ENCODE measurements at places on chromosomes 1 and 21.
A peak's percentile ranks its signal among the peaks of the same experiment; 100 is the strongest.

DNA sequence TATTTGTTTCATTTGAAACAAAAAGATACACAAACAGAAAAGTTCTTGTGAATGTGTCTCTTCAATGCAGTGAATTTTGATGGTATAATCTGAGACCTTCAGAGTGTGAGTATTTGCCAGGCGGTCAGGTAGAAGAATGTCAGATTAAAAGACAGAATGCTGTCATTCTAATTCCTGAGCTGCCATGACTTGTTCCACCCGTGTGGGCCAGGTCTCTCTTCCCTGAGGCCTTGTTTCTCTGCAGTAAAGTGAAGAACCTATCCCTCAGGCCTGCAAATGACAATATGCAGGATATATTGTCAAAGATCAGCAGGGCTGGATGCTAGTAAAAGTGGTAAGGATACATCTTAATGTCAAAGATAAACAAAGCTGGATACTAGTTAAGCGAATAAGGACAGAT is 111.4 kb downstream of the ZP4 start:
- no peaks in the 10 kb centered on the region for H3K4me1 ChIP-seq
- H3K27me3 ChIP-seq: no peaks in the 10 kb centered on the region
- no peak overlapping the region for H3K27ac ChIP-seq

DNA sequence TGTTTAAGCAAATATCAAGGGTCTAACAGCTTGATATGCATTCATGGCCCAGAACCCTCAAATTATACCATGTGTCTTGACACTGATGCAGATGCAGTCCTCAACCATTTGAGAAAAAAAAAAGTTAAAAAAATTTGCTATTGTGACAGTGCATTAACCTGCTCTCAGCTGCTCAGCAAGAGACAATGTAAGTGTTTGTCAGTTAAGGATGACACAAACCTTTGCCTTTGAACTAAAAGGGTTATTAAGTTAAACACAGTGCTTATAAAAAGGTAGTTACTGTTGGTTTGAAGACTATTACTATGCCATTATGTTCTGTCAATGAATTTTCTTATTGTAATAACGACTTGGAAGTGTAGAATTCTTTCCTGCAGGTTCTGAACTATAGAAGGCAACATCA is 655.6 kb upstream of the NEGR1 start:
- DNase-seq: no peak
- no peak overlapping the region for H3K27ac ChIP-seq
- no peaks in the 10 kb centered on the region for H3K27me3 ChIP-seq
- H3K4me1 ChIP-seq: no peaks in the 10 kb centered on the region
- H3K36me3 ChIP-seq: no peaks in the 10 kb centered on the region

GRCh38 chr1:109739738-109740614 is 862 bp downstream of the GSTM3 start:
- peak; percentile 63 for DNase-seq
- no peaks in the 10 kb centered on the region for H3K27me3 ChIP-seq
- peaks cover 6% of the 10 kb centered on the region for H3K4me1 ChIP-seq
- peaks cover 1% of the 10 kb centered on the region for H3K36me3 ChIP-seq

GRCh38 chr1:83697961-83698360 is 301.0 kb downstream of the TTLL7 start:
- no peak for DNase-seq
- peaks cover 8% of the 10 kb centered on the region for H3K4me1 ChIP-seq
- H3K4me3 ChIP-seq: no peak overlapping the region

DNA sequence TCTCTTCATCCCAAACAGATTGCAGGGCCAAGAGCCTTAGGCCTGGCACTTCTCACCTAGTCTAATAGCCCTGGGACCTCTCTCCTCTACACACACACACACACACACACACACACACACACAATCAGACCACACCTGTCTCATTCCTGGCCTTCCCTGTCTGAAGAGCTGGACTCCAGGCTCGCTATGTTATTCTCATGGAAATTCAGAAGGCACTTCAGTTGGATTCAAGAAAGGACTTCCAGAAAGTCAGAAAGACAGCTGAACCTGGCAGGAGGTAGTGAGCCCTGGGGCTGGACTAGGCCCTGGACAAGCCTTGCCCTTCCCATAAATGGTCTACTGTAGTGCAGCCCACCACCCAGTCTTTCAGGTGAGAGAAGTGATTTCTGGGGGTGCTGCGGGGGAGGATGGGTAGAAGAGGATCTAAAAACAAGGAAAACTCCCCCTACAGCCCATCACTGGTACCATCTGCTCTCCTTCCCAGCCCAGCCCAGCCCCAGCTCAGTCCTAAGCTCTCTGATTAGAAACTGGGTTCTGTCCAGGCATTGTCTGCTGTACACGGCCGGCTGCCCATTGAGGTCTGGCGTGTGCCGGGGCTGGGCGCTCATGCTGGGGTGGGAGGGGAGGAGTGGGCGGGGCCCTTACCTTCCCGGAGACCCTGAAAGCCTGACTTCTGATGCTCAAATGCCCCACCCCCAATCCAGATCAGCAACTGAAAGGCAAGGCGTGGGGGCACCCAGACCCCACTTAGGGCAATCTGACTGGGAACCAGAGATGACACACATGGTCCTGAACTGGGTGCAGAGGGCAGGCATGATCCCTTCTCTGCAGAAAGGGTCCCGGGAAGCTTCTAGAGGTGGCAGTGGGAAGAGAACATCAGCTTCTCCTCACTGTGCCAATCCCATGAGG is 2.5 kb downstream of the KIF21B start:
- no peak overlapping the region for H3K4me3 ChIP-seq
- H3K27me3 ChIP-seq: no peaks in the 10 kb centered on the region
- no peaks in the 10 kb centered on the region for H3K36me3 ChIP-seq
- peak; percentile 73 for DNase-seq

DNA sequence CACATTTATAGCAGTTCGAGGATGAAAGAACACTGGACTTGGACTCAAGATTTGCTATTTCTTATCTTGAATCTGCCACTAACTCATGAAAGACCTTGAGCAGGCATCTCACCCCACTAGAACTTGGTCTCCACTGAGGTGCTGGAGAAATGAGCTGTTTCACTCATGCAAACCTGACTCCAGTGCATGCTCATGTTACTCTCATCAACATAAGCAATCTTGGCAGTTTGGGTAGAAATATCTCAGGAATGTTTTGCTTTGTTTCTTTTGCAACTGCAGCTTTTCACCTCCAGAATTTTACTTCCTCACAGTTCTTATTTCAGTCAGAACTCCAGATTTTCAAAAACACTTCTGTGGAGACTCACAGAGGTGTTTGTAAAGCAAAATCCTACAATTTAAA is 46.2 kb upstream of the DAB1 start:
- H3K4me3 ChIP-seq: no peak overlapping the region
- peaks cover 5% of the 10 kb centered on the region for H3K4me1 ChIP-seq
- no peaks in the 10 kb centered on the region for H3K36me3 ChIP-seq
- peak overlapping the region; percentile 62 for H3K27ac ChIP-seq
- DNase-seq: peak; percentile 73

DNA sequence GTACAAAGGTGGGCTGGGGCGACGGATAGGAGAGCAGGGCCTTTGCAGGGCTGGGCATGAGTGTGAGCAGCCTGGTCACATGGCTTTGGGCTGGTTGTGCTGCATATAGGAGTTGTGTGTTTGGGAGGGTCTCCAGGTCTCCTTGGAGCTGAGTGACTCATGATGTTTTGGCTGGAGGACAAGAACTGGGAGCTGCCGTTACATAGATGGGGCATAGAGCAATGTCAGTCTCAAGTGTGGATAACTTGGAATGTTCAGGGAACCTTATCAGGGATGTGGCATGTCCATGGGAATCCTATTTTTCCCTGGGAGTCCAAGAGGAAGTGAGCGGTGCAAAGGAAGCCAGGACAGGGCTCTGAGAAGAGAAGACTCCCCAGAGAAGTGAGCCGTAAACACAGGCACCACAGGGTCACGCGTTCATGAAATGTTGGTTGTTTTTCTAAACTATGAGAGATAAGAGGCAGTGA is 136.4 kb upstream of the KCNE2 start:
- no peaks in the 10 kb centered on the region for H3K27me3 ChIP-seq
- no peak overlapping the region for H3K27ac ChIP-seq
- H3K4me1 ChIP-seq: no peaks in the 10 kb centered on the region
- DNase-seq: no peak

- no peaks in the 10 kb centered on the region for H3K36me3 ChIP-seq
- H3K27ac ChIP-seq: no peak overlapping the region
- no peak overlapping the region for H3K4me3 ChIP-seq
These were observed 182.9 kb upstream of the ATP1B1 start for GRCh38 chr1:168923521-168924136.

DNA sequence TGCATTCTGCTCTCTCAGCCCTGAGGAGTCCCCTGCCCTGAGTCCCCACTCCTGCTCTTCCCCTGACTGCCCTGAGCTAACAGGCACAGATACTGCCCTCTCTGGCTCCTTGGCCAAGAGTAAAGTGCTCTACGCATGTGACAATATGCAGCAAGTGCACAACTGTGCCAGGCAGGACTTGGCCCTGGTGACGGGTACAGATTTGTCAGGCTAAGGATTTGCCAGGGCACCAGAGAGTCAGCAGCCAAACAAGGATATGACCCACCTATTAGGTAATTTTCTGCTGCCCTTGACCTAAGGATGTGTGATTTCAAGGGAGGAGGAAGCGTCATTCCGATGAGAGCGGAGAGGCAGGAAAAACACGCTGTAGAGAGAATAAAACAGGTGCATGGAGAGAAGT is 339.0 kb downstream of the PTPRU start:
- H3K4me1 ChIP-seq: no peaks in the 10 kb centered on the region
- H3K4me3 ChIP-seq: no peak overlapping the region
- DNase-seq: no peak
- no peaks in the 10 kb centered on the region for H3K36me3 ChIP-seq
- no peaks in the 10 kb centered on the region for H3K27me3 ChIP-seq

- peak within 1 kb of the TSS; percentile 80 for H3K4me3 ChIP-seq
- peaks cover 2% of the 10 kb centered on the region for H3K4me1 ChIP-seq
- H3K27me3 ChIP-seq: no peaks in the 10 kb centered on the region
- H3K36me3 ChIP-seq: no peaks in the 10 kb centered on the region
These were observed at the start of gene SNX7 for GRCh38 chr1:98661544-98662355. TSS of gene SNX7 (plus strand) at chr1:98661721. CDS start at chr1:98661732, 11 bp downstream.

DNA sequence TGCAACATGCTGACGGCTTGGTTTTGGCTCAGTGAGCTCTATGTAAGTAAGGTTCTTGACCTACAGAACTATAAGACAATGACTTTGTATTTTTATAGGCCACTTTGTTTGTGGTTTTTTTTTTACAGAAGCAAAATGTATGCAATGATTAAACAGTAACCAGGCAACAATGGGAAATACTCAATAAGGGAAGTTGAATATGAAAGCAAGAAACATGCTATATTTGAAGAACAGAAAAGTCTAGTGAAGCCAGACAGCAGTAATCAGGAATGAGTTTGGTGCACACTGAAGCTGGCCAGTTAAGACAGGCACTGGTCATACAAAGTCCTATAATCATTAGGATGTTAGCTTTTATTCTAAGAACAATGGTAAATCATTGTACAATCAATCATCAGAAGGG is 1926.8 kb downstream of the NCAM2 start:
- no peak for DNase-seq
- no peak overlapping the region for H3K4me3 ChIP-seq
- H3K27ac ChIP-seq: no peak overlapping the region
- no peaks in the 10 kb centered on the region for H3K4me1 ChIP-seq

DNA sequence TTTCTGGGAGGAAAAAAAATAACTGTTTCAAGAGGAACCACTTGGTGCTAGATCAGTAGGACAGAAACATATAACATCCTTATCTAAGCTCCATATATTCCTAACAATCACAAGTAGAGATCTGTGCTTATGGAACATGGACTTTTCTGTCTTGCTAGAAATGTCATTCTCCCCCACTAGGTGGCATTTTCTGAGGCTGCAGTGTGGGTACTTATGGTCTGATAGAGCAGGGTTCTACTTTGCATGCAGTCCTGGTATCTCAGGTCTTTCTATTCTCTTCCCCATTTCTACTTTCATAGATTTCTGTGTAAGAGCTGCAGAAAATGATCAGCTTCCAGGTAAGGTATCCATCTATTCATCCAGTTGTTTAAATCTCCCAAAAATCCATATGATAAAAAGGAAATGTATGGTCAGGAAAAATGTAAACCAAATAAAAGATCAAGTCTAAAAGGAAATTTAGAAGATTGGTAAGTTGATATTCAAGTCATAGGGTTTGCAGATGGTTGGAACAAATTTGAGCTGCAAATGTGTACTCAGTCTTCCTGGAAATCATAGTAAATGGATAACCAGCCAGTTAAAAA is 1.5 kb downstream of the ZNF684 start:
- H3K27ac ChIP-seq: no peak overlapping the region
- DNase-seq: peak; percentile 73
- H3K27me3 ChIP-seq: no peaks in the 10 kb centered on the region
- H3K36me3 ChIP-seq: no peaks in the 10 kb centered on the region
- H3K4me3 ChIP-seq: no peak overlapping the region

DNA sequence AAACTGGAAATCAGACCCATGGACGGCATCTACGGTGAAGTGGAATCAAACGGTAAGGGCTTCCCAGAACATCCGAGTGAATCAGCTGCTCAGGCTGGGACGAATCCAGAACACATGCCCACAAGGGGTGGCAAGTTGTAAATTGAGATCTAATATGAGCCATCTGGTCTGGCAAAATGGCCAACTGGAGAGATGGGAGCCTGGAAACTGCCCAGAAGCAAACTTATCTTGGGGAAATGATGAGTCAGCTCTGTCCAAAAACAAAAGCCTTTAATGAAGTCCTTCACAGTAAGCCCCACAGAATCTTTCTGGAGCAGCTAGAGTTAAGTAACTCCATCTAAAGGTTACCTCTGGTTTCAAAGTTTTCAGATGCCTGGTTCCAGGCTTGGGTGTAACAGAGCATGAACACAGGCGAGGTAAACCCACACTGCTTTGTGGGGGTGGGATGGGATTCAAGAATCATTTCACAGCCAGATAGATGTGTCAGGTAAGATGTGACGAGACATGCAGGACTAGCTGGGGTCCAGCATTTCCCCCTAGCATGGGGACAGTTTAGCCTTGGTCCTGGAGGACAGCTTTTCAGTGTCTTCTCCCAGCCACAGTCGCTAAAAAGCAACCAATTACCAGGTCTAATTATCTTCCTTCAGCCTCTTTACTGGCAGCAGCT is 10.5 kb upstream of the SRP9 start:
- no peaks in the 10 kb centered on the region for H3K36me3 ChIP-seq
- peaks cover 22% of the 10 kb centered on the region for H3K4me1 ChIP-seq
- no peak overlapping the region for H3K27ac ChIP-seq
- DNase-seq: no peak

- no peak overlapping the region for H3K4me3 ChIP-seq
- H3K4me1 ChIP-seq: no peaks in the 10 kb centered on the region
- H3K27ac ChIP-seq: no peak overlapping the region
- no peaks in the 10 kb centered on the region for H3K36me3 ChIP-seq
- no peak for DNase-seq
These were observed 85.4 kb downstream of the COLGALT2 start for GRCh38 chr1:183952101-183952500.

DNA sequence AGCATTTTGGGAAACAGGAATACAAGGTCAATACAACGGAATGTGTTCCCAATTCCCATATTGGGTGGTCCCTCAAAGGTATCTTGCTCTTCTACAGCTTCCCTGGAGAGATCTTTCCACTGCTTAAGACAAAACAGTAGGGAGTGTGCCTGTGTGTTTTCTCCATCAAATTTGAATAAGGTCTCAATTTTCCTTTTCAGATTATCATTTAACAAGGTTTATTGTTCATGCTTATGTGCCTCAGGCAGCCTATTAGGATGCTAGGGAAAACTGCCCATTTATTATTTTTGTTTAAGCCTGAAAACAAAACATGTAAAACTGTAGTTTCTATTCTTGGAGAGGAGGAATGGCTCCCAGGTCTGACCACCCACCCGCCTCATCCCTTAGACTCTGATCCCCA is 622.7 kb downstream of the LMO4 start:
- H3K27me3 ChIP-seq: no peaks in the 10 kb centered on the region
- no peaks in the 10 kb centered on the region for H3K4me1 ChIP-seq
- no peak for DNase-seq
- H3K4me3 ChIP-seq: no peak overlapping the region
- no peak overlapping the region for H3K27ac ChIP-seq
- no peaks in the 10 kb centered on the region for H3K36me3 ChIP-seq

- H3K4me1 ChIP-seq: peaks cover 9% of the 10 kb centered on the region
- H3K36me3 ChIP-seq: no peaks in the 10 kb centered on the region
- peak overlapping the region; percentile 30 for H3K27ac ChIP-seq
- H3K27me3 ChIP-seq: no peaks in the 10 kb centered on the region
These were observed 5.3 kb upstream of the SLC6A9 start for GRCh38 chr1:44036409-44037139.
